H54 (cell line): ENCODE measurements at places on chromosomes 1 and 21.

GRCh38 chr1:15989776-15990175 lies 13.9 kb upstream of the ZBTB17 start:
- no peak for DNase-seq

DNA sequence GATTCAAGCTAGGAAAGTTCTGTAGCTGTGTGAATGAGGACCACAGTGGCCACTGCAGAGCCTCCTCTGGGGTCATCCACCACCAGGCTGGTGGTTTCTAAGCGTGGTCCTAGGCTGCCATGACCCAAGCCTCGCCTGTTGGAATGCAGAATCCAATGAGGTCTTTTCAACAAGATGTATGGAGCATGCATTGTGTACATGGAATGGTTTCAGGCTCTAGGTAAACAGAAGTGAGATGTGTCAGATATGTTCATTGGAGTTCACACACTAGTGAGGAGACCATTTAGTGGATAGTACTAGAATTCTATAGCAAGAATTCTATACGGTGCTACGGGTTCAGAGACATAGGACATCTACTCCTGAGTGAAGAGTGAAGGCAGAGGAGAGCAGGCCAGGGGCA lies 10.7 kb downstream of the RNU5D-1 start:
- no peak for DNase-seq

GRCh38 chr1:88736633-88737248 lies 52.7 kb downstream of the PKN2 start:
- peak; percentile 5 for DNase-seq

- DNase-seq = no peak
Measured at GRCh38 chr1:159866066-159866465, 3.6 kb upstream of the VSIG8 start.

GRCh38 chr1:114854693-114855320 lies at the start of gene SYCP1:
Gene SYCP1 (plus strand): TSS chr1:114854863. CDS start chr1:114855465, 602 bp downstream.
- DNase-seq = no peak

- no peak for DNase-seq
Measured at GRCh38 chr1:90798344-90798743, 81.2 kb upstream of the BARHL2 start.

GRCh38 chr1:109214695-109215623 lies 1.2 kb downstream of the SARS1 start:
- peak; percentile 43 for DNase-seq

- no peak for DNase-seq
Measured at GRCh38 chr1:69570356-69570755, 2.6 kb downstream of the LRRC7 start.

GRCh38 chr1:217363319-217363718 lies 267.6 kb downstream of the GPATCH2 start:
- no peak for DNase-seq

DNA sequence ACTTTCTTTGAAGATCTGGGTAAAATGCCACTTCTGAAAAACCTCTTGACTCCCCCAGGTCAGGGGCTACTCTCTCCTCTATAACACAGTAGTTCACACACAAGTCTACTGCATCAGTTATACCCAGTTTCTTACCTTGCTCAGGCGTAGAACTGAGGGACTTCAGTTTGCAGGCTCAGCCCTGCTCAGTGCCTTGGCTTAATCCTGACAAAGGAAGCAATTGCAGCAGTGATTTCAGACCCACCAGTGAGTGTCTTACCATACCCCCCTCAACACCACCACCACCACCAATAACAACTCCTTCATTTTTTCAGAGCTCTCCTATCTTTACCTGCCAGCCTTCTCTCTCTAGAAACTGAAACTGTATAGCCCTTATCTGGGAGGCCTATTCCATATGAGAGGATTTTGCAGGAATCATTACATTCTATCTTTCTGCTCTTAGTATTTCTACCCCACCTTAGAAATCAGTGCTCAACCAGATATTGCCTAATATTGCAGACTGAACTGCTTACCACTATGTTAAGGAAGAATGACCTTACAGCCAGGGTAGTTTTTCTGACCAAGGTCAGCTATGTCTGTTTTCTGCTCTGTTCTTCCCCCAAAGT lies 105.5 kb upstream of the S1PR1 start:
- DNase-seq = no peak

DNA sequence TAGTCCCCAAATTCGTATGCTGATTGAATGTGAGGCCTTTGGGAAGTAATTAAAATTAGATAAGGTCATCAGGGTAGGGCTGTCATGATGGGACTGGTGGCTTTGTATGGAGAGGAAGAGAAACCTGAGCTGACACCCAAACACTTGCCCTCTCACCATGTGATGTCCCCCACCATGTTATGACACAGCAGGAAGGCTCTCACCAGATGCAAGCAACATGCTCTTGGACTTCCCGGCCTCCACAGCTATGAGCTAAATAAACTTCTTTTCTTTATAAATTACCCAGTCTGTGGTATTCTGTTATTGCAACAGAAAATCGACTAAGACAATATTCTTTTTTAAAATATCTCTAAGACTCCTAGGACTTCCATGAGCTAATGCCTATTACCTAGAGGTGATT lies 43.6 kb upstream of the GUCA2B start:
- no peak for DNase-seq

- no peak for DNase-seq
Measured at GRCh38 chr21:31505975-31506374, 153.5 kb upstream of the SOD1 start.

- DNase-seq = peak; percentile 59
Measured at GRCh38 chr1:11654137-11654938, at the start of the genes FBXO2 and FBXO44. Gene FBXO2 (minus strand): TSS chr1:11654429. CDS start chr1:11654340, 89 bp downstream. Gene FBXO44 (plus strand): TSS chr1:11654877. CDS start chr1:11655836, 959 bp downstream.

DNA sequence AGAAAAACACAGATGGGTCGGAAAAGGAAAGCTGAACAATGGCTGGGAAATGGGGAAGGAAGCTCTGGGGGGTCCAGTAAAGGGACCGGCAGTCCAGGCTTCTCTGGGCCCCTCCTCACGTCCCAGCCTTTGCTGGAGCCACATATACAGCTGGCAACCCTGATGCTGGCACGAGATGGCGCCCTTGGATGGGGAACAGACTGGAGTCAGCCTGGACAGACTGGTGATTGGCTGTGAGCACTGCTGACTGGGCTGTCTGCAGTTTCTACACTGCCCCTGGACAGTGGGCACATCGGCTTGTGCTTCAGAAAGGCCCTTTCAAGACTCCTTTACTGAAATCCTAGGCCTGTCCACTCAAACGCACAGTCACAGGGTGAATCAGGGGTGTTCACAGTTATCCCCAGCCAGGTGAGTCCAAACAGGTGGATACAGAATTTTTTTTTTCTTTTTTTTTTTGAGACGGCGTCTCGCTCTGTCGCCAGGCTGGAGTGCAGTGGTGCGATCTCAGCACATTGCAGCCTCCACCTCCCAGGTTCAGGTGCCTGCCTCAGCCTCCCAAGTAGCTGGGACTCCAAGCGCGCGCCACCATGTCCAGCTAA lies 31.1 kb upstream of the ZBTB40 start:
- DNase-seq = peak; percentile 68

DNA sequence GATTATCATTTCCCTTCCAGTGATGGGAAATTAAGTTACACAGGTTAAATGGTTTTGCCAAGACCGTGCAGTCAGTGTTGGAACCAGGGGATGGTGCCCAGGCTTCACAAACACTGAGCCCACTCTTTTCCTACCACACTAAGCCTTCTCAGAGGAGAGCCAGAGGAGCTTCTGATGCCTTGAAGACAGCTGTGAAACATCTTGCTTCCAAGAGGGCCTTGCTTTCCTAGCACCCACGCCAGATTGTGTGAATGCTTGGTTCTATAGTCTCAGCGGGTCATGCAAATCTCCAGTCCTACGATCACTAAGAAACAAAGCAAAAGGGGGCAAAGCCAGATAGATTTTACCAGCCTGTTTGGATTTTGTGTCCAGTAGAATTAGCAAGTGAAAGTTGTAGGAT lies 187.5 kb downstream of the DHRS3 start:
- DNase-seq = no peak

- DNase-seq = no peak
Measured at GRCh38 chr1:116806245-116806644, 52.0 kb downstream of the CD2 start.

- DNase-seq = no peak
Measured at GRCh38 chr1:70376196-70376595, 21.7 kb upstream of the ANKRD13C start.

DNA sequence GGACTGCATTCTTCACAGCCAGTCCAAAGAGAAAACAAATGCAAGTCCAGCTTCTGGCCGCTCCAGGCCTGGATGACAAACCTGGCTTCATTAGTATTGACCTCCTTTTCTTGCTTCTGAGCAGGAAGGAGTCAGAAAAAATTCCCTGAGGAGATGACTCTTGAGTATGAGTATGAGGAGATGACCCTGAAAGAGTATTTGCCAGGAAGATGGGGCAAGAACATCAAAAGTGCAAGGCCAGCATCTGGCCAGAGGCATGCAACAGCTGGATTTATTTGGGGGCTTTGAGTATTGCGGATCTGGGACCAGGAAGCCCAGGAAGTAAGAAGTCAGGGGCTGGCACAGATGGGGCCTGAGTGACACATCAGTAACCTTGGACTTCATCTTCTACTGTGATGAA lies 113.9 kb downstream of the GLIS1 start:
- DNase-seq = no peak

DNA sequence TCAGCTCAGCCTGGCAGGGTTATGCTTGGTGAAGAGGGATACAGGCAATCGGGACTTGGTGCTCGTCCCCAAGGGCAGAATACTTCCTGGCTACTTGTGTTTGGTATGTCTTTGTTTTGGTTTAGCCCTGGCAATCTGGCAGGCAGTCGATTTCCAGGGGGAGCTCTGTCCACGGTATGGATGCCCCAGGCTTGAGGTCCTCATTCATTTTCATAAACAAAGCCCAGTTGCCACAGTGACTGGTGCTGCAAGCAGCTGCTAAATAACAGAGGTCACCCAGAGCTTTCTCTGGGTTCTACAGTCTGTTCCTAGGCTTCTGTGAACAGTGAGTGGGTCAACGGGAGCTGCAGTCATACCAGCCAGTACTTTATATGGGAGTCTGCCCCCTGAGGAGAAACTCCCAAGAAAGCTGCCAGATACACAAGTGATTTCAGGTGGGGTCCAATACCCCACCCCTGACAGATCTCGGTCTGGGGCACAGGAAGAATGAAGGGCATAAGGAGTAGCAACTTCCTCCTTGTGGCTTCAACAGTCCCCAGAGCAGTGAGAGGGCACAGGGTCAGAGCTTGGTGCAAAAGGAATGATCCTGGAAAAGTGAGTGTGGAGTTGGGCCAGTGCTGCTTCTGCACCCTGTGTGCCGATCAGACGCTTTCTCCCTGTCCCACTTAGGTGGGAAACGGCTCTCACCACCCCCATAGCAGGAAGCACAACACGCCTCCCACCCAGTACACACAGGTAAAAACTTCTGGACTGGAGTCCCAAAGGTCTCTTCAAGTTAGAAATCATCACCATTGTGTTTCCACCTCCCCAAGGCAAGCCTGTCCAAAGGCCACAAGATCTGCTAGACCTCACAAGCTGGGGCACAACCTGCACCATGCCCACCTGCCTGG lies 55.5 kb downstream of the TGFBR3 start:
- DNase-seq = no peak

DNA sequence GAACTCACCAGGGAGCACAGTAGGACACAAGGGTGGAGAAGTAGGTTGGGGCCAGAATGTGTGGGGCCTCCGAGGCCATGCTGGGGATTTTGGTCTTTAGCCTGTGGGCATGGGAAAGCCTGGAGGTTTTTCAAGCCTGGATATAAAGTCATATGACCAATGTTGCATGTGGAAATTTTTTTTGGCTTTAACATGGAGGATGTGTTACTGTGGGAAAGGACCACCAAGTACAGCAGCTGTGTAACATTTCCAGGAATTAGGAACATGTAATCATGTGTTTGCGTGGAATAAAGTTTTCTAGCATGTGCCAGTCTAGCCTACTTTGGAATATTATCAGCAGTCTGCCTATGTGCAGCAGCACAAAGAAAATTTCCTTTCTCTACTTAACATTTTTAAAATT lies 78.5 kb downstream of the TNFSF18 start:
- DNase-seq = no peak

DNA sequence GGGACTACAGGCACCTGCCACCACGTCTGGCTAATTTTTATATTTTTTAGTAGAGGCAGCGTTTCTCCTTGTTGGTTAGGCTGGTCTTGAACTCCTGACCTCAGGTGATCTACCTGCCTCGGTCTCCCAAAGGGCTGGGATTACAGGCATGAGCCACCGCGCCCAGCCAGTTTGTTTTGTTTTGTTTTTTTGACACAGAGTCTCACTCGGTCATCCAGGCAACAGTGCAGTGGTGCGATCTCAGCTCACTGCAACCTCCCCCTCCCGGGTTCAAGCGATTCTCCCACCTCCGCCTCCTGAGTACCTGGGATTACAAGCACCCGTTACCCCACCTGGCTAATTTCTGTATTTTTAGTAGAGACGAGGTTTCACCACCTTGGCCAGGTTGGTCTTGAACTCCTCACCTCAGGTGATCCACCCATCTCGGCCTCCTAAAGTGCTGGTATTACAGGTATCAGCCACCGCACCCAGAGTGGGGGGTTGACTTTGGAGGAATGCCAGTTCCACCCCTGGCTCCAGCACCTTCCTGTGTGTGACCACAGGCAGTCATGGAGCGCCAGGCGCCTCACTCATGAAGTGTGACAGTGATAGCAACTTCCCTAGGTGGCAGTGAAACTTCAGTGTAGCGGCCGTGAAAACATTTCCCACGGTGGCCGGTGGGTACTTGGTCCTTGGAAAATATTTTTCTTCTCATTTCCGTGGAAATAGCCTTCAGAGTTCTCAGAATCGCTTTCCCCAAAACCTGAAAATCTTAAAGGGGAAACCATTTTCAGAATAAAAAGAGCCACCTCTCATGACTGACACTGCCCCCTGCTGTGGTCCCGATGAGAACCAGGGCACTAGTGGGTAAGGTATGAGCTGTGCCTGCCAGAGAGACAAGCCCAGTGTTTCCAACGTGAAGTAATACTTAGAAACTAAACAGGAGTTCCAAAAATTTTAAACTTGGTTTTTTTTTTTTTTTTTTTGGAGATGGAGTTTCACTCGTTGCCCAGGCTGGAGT lies 48.6 kb downstream of the WDR4 start:
- no peak for DNase-seq

DNA sequence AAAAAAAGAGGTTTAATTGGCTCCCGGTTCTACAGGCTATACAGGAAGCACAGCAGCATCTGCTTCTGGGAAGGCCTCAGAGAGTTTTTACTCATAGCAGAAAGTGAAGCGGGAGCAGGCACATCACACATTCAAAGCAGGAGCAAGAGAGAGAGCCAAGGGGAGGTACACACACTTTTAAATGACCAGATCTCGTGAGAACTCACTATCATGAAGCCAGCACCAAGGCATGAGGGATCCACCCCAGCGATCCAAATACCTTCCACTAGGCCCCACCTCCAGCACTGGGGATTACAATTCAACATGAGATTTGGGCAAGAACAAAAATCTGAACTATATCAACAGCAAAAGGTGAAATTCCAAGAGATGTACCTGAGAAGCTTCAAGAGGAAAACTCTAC lies 20.8 kb upstream of the FAM76A start:
- no peak for DNase-seq

DNA sequence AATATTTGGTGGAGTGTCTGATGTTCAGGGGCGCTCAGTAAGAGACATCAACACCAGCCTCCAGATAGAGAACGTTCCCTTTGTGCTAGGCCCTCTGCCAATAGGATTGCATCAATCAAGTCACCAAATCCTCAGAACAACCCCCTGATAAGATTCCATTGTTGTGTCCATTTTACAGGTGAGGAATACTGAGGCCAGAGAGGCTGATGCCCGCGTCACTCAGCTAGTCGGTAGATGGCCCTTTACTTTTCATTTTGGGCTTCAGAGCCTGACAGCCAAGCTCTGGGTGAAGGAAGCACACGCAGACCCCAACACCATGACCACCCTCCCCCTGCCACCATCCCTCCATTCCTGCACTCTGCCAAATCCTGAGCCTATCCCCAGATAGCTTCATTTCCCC lies 406.2 kb downstream of the PTPRU start:
- DNase-seq = no peak

- DNase-seq = no peak
Measured at GRCh38 chr1:100458661-100459357, 79.1 kb upstream of the GPR88 start.

- no peak for DNase-seq
Measured at GRCh38 chr1:237093691-237094090, 51.7 kb downstream of the RYR2 start.
